Activated T-cell treated with anti-CD3 and anti-CD28 coated beads, Interleukin-2, amount 50 U/mL, for 4 hours (primary cell): ENCODE measurements at places on chromosomes 7 and 10.

DNA sequence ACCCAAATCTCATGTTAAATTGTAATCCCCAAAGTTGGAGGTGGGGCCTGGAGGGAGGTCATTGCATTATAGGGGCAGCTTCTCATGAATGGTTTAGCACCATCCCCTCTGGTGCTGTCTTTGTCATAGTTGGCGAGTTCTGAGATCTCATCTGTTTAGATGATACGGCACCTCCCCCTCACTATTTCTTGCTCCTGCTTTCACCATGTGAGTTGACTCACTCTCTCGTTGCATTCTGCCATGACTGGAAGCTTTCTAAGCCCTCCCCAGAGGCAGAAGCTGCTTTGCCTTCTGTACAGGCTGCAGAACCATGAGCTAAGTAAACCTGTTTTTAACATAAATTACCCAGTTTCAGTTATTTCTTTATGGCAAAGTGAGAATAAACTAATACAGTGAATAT is 18.9 kb upstream of the ZNF138 start:
- DNase-seq, result no peak

GRCh38 chr7:119664601-119665000 is 608.4 kb upstream of the KCND2 start:
- no peak for DNase-seq

- DNase-seq, result no peak
Observed at GRCh38 chr10:91552274-91553095, 80.4 kb downstream of the PPP1R3C start.

DNA sequence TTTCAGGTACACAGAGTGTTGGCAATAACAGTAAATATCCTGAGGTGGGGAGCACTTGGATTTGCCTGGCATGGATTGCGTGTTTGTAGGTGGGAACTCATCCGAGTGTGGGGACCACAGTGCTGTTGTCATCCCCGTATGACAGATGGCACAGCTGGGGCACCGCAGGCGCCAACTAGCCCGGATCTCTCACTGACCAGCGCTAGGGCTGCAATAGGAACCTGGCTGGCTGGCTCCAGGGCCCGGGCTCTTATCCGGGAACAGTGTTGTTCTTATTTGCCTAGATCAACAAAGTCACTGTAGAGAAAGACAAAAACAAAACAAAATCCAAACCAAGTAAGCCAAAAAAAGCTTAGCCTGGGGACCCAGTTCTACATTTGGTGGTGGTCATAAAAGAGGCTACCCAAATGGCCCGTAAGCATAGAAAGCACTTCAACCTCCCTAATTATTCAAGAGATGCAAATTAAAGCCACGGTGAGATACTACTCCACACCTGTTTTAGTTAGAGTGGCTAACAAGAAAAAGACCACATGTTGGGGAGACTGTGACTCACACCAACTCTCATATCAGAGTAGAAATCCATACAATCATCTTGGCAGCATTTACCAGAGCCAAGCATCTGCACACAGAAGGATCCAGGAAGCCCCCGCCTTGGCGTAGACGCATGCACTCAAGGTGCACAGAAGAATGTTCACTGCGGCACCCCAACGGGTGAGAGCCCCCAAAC is 27.2 kb upstream of the PFKFB3 start:
- DNase-seq, result no peak

DNA sequence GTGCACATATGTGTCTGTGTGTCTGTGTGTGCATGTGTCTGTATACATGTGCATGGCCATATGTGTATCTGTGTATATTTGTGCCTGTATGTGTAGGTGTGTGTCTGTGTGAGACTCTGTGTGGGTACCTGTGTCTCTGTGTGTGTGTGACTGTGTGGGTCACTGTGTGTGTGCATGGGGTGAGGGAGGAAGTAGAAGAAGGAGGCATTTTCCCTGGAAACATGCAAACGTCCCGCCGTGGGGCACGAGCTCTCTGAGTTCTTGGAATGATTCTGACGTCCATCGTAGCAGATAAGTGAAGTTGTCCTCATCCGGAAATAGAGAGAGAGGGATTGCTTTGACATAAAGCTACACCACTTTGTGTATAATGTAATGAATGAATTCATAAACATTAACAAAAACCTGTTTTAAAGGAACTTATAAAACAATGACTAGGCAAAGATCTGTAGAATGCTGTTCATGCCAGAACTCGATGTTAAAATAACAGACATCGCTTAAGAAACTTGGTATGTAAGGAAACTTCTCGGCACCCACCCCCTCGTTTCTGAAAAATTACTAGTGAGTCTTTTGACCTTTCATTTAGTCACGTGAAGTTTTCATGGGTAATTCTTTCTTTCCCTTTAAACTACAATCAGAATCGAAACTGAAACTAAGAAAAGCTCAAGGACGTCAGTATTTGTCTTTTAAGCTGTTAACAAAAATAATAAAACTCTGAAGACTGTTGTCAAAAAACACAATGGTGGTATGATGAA is 43.6 kb upstream of the KLF6 start:
- DNase-seq, result peak; percentile 49

- no peak for DNase-seq
Observed at GRCh38 chr10:86666538-86666937, 1.8 kb upstream of the LDB3 start.

DNA sequence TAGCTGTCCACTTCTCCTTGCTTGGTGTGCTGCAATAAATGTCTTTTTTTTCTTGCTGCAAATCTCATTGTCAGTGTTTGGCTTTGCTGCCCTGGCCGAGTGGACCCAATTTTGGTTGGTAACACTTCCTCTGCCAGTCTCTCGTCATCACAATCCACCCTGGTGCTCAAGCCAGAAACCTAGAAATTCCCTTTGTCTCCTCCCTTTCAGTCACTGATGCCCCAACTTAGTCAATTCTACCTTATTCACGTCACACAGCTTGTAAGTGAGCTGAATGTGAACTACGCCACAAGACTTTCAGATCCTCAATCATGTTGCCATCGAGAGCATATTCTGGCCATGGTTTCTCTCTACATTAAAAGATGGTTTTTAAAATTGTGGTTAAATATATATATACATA is 13.0 kb upstream of the FRA10AC1 start:
- no peak for DNase-seq

DNA sequence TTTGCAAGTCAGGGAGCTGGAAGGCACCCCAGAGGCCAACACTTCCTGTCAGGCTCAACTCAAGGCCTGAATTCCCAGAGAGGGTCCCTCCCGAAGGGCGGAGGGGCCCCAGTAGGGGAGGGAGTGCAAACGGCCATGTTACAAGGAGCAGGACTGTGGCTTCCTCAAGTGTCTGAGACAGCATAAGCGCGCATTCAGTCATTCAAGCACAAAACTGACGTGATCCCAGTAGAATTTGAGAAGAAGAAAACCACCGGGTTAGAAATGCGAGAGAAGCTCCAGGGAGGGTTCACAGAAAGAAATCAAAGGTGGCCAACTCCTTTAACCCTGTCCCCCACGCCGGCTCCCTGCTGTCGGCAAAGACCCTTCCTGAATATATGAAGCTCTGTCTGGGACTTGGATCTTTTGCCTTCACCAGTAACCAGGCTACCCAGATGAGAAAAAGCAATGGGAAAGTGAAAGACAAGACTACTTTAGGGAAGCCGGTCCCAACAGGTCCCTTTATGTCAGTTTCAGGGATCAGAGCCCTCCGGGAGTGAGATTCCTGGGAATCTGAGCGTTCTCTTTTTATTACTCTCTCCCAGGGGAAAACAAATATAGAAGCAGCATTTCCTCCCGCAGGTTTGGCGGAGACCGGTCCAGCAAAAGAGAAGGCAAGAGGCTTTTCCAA is 1.3 kb downstream of the AFAP1L2 start:
- DNase-seq, result no peak

GRCh38 chr10:128078136-128078969 is 47.9 kb downstream of the MKI67 start:
- peak; percentile 37 for DNase-seq

DNA sequence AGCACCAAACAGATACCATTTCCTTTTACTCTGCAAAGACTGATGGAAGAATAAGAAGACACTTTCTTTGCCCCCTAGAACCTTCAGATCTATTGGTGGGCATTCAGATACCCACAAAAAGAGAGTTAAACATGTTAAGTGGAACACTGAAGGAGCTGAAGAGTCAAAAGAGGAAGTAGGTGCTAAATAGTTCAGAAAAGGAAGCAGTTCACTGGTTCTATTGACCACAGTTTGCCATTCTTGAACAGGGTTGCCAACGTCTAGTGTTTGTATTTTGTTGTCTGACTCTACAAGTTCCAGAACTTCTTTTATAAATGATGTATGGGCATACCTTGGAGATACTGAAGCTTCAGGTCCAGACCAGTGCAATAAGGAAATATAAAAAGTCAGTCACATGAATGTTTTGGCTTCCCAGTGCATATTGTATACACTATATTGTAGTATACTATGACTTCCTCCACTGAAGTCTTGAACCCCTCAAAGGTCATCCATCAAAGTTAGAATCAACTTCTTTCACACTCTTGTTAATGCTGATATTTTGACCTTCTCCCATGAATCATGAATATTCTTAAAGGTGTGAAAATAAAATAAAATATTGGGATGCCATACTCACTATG is 47.5 kb upstream of the AGR3 start:
- no peak for DNase-seq

DNA sequence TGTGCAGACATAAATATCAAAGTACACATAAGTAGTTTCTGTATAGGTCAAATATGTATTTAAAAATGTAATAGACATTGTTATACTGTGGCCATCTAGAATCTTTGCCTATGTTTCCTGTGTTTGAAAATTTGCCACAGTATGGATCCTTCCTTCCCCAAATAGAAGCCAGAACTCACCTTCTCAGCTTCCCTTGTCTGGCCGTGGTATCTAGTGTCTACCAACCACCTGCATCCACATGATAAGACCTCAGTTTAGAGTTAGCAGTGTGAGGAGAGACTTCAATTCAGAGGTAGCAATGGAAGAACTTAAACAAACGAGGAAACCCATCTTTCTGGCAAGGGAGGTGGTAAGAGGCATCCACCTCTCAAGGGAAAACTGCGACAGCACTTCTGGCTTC is 4.9 kb downstream of the TRDMT1 start:
- no peak for DNase-seq

- no peak for DNase-seq
Observed at GRCh38 chr10:132062641-132063390, 2.9 kb upstream of the JAKMIP3 start.

- no peak for DNase-seq
Observed at GRCh38 chr10:100374200-100374655, 27.2 kb downstream of the SCD start.

- DNase-seq, result no peak
Observed at GRCh38 chr7:15685358-15686294, 857 bp downstream of the MEOX2 start.

DNA sequence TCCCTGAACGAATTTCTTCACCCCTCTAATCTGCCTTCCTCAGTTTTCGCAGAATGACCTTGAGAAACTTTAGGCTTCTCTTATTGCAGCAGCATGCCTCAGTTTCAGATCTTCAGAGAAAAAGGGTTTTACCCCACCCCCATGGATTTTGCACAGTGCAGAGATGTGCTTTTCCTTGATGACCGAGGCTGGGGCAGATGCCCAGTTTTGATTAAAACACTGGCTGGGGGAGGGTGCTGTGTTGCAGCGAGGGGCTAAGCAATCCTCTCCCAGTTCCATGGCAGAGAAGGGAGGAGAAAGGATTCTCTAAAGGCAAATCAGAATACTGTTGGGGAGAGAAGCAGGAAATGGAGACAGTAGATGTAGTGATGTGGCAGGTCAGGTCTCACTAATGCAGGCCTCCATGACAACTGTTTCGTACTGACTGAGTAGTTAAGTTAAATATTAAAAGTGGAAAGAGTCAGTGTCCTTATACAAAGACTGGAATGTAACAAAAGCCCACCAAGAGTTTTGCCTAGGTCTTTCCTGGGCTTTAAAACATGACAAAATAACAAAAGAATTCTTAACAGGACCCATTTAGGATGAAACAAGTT is 50.8 kb upstream of the PDZD8 start:
- no peak for DNase-seq

- no peak for DNase-seq
Observed at GRCh38 chr7:96157856-96158255, 164.0 kb downstream of the SLC25A13 start.

DNA sequence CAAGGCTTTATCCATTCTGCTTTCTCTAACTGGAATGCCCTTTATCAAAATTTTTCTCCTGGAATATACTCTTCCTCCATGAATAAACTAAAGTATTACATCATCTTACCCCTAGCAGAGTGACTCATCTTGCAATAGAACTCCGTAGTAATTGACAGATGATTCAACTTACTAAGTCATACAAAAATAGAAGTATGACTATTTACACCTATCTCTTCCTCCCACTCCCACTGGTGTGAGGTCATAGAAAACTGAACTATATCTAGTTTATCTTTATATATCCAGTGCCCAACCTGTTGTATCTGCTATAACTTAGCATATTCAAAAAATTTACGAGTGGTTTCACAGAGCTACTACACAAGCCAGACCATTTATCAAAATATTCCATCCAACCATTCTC is 26.1 kb downstream of the ABCB1 start:
- no peak for DNase-seq
